ENCODE measurements at places on chromosomes 3 and 15.

DNA sequence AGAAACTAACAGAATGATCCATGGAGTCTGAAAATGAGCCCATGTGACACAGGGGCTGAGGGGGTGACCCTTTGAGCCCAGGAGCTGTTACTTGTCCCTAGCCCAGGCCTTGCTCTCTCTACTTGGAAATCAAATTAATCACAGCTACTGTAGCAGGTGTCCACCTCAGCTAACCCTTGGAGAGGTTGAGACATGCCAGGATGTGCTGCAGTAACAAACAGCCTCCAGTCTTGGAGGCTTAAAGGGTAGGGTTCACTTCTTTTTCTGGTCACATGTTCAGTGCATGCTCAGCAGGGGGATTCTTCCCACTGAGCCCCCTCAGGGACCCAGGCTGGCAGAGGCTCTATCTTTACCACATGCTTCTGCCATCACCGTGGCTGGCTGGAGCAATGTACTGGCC is 21.4 kb downstream of the TPRA1 start:
- no peak for DNase-seq

- DNase-seq: no peak
Measured at GRCh38 chr3:132196113-132196512, 121.1 kb upstream of the ACP3 start.

DNA sequence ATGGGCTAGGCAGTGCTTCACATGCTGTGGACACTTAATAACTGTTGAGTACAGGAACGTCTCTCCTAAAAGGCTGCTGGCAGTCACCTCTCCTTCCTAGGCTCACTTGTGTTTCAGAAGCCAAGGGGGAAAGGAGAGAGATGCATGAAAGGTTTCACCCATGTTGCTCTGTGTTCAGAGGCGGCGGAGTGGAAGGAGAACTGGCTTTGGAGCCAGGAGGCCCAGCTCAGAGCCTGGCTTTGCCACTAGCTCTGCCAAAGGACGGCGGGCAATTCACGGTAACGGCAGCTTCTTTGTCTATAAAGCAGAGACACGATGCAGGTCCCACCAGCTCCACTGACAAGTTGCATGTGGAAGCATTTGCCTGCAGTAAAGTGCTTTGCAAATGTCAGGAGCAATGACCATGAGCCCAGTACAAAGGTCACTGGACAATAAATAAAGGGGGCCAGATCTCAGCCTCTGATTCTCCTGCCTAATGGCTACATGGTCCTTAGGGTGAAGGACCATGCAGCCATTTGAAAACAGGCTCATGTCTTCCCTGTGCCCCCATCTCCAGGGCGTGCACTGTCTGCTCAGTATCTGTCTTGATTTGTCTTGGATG is 171.7 kb upstream of the TLE3 start:
- DNase-seq: no peak

- DNase-seq: no peak
Measured at GRCh38 chr15:42719043-42719442, 17.9 kb downstream of the CDAN1 start.

DNA sequence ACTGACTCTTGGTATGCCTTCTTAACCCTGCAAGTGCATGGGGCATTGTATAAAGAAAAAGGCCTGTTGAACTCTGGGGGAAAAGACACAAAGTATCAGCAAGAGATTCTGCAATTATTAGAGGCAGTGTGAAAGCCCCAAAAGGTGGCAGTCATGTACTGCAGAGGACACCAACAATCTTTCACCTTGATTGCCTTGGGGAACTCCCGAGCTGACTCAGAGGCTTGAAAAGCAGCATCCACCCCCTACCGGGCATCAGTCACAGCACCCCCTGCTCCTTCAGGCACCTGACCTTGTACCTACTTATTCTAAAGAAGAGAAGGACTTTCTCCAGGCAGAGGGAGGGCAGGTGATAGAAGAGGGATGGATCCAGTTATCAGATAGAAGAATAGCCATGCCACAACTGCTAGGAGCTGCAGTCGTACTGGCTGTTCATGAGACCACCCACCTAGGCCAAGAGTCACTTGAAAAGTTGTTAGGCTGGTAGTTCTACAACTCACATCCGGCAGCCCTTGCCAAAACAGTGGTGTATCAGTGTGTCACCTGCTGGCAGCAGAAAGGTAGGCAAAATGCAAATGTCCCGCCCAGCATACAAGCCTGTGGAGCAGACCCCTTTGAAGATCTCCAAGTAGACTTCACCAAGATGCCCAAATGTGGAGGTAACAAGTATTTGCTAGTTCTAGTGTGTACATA is 241.6 kb upstream of the CNTN6 start:
- no peak for DNase-seq

GRCh38 chr3:13009132-13009945 is 63.9 kb downstream of the IQSEC1 start:
- DNase-seq: no peak

DNA sequence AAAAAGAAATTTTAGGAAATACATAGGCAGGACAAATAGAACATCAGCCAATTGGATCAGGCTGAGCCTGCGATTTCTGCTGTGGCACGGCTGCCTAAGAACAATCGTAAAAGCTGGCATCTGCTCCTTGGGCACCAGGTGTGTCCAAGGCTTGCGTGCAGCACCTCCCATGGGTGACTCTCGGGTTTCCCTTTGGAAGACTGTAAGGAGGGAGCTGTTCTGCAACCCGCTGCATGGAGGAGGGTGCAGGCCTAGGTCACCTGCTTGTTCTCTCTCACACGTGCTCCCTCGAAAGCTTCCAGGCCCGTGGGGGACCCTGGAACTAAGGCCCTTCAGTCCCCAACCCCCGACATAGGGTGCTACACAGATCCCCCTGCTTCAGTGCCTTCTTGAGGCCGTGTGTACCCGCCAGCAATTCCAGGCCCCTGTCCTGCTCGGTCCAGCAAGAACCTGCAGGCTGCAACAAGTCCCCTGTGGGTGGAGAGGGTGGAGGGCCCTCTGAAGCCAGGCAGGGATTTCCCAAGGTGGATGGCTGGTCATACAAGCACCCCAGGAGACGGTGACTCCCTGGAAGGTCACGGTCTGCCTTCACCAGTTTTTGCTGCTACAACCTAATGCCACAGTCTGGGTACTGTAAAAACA is 3.4 kb downstream of the GP9 start:
- DNase-seq: no peak

GRCh38 chr15:75309711-75310110 is 26.2 kb upstream of the COMMD4 start:
- no peak for DNase-seq

- DNase-seq: no peak
Measured at GRCh38 chr3:194089357-194090177, 46.4 kb upstream of the HES1 start.

GRCh38 chr3:32591186-32591585 is 20.5 kb upstream of the DYNC1LI1 start:
- DNase-seq: no peak

DNA sequence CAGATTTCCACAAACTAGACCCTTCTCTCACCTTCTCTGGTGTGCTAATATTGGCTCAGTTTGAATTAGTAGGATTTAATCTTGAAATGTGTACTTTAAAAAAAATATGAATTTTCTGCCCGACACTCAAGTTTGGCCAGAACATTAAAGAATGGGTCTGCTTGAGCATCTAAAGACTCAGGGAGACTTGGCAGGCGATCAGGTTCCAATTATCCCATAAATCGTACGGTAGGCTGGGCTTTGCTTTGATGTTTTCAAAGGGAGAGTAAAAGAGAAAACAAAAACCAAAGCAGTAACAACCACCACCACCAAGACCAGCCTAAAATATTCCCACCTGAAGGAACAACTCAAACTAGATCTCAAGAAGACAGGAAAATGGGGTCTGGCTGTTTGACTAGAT is 230.8 kb downstream of the EBLN2 start:
- no peak for DNase-seq

- no peak for DNase-seq
Measured at GRCh38 chr15:63554337-63554927, 42.8 kb upstream of the FBXL22 start.

GRCh38 chr3:877001-877400 is 215.8 kb upstream of the CNTN6 start:
- no peak for DNase-seq

DNA sequence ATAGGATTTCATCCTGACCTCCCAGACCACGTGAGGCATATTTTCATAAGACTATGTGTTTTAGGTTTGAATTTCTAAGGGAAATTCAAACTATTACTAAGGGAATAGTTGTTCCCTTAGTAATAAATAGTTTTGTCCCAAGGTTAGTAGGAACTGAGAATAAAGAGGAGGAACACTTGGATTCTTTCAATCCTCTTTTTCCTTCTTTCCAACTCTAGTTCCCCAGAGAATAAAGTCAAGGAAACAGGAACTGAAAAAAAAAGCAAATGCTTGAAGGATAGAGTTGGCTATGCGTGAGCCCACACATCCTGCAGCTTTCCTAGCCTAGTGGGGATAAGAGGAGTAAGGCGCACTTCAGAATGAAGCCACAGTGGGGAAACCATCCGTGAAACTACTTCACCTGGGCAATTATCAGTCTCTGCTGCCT is 312.1 kb upstream of the TGFBR2 start:
- no peak for DNase-seq

DNA sequence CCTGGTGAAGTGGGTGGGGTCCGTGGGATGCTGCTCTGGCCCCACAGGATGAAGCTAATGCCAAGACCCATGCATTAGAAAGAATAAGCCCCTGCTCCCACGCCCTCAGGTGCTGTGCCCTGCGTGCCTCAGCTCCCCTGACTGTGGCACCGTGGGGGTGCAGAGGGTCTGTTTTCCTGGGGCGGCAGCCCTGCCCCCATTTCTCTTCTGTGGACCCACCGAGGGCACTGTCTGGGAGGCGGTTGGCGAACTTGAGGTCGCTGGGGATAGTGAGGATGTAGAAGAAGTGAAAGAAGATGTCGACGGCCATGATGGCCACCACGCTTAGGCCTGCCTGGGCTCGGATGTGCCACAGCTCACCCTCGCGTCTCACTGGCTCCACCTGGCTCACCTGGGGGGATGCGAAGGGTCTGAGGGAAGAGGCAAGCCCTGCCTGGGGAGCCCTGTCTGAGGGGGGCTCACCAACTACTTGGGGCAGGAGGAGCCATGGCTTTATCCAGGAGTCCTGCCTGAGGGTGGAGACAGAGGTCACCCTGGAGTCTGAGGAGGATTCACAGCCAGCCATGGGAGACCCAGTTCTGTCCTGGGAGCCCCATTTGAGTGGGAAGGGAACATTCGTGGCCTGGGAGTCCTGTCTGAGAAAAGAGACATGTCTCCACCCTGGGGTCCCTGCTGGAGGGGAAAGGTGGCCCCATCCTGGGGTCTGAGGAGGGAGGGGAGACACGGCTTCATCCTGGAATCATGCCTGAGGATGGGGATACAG is 5.1 kb downstream of the HHATL start:
- no peak for DNase-seq

DNA sequence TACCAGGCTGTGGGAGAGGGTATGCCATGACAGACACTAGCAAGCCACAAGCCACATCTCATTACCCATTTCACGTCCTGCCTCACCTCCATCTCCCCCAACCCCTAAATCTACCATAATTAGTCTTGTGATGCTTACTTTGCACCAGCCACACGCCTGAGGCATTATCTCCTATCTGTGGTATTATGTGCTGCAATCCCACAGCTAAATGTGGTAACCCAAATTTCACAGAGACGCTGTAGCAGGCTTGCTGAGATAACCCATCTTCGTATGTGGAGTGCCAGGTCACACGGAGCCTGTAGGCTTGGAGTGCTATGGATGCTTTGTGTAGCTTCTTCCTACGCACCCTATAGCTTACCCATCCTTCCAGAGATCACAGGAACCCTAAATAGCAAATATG is 256.7 kb upstream of the KCNH8 start:
- DNase-seq: no peak

GRCh38 chr15:63528138-63528659 is 23.8 kb downstream of the USP3 start:
- no peak for DNase-seq

DNA sequence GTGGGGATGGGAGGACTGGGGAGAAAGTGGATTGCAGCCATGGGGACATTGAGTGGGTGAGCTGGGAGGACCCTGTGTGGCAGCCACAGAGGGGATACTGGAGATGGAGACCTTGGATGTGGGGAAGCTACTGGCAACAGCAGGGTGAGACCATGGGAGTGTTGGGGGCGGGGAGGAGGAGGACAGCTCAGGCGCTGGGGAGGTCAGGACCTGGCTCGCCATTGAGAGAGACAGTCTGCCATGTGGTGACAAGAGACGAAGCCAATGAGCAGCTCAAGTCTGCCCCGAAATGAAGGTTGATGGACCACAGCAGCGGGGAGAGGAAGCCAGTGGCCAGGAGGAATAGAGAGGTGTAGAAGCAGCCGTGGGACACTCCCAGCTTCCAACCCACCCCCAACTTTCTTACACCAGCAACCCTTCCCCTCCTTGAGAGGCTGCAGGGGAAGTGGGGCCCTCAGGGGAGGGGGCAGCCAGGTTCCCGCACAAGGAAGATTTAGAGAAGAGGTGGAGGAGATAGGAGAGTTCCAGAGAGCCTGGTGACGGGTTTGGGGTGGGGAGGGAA is 118.1 kb downstream of the ASB7 start:
- DNase-seq: no peak

- no peak for DNase-seq
Measured at GRCh38 chr15:31325595-31326155, 960 bp upstream of the KLF13 start.

- no peak for DNase-seq
Measured at GRCh38 chr3:122890077-122890719, 95.3 kb downstream of the SLC49A4 start.

GRCh38 chr3:58041826-58042324 is 33.7 kb downstream of the FLNB start:
- no peak for DNase-seq

- DNase-seq: no peak
Measured at GRCh38 chr3:20417388-20418108, 231.5 kb upstream of the SGO1 start.

- no peak for DNase-seq
Measured at GRCh38 chr3:127448161-127448561, 142.4 kb downstream of the TPRA1 start.

- DNase-seq: no peak
Measured at GRCh38 chr3:158625881-158626280, 18.4 kb upstream of the GFM1 start.

DNA sequence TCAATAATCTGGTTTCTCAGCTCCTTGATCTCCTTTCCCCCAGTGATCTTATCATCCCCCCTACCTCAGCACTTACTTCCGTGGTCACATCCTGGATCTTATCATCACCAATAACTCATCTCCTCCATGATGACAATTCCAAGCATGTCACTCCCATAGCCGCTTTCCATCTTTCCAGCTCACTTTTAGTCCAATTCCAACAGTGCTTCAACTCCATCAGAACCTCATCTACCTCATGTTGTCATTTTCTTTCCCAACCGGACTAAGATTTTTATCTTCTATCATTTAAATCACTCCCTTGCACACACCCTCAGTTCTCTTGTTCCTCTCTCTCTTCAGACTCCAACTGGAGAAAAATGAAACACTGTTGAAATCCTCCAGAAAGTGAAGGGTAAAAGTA is 75.9 kb upstream of the UBE2E2 start:
- DNase-seq: no peak

GRCh38 chr3:119642746-119643473 is 17.5 kb downstream of the POPDC2 start:
- DNase-seq: no peak

GRCh38 chr15:38905632-38906031 is 341.0 kb upstream of the RASGRP1 start:
- DNase-seq: no peak

Measured in cortex of kidney (tissue), 1 donor.